Activated T-helper 17 cell treated with anti-CD3 and anti-CD28 coated beads, Interleukin-2, amount 50 U/mL, for 72 hours (primary cell): ENCODE measurements at places on chromosomes 2 and 18.

- ATAC-seq, result peak; percentile 65
Measured at GRCh38 chr18:80204142-80204541, 43.2 kb downstream of the PARD6G start.

DNA sequence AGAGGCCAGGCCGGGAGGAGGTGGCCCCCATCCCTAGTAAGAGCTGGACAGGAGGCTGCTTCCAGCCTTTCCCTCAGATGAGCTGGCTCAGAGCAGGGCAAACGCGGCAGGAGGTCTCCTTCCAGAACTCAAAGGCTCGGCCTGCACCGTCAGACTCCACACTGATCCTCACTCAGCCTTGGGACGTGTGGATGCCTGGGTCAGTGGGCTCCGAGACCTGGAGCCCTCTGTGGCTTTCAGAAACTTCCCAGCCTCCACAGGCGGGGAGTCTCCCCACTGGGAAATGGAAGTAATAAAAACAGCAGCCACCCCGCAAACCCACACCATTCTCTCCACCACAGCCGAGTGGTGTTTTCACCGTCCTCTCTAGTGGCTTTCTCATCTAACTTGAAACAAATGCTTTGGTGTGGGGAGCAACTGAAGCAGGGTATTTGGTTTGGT, 54.3 kb downstream of the INPP5D start:
- ATAC-seq, result peak; percentile 28

DNA sequence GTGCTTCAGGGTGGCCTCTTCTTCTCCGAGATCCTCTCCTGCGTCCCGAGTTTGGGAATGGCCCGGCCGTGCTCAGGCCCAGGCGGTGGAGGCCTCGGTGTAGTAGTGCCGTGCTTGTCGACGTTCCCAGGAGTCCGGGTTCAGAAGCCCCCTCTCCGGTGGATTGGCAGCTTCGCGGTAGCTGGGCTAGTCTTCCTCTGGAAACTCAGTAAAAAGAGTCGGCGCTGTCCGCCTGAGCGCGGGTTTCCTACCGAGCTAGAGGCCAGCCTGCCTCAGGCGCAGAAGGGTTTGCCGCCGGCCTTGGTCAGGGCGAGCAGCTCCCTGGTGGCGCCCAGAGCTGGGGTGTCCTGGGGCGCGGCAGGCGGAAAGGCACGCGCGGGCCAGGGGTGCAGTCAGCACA, 3.2 kb downstream of the RALBP1 start:
- no peak for ATAC-seq

DNA sequence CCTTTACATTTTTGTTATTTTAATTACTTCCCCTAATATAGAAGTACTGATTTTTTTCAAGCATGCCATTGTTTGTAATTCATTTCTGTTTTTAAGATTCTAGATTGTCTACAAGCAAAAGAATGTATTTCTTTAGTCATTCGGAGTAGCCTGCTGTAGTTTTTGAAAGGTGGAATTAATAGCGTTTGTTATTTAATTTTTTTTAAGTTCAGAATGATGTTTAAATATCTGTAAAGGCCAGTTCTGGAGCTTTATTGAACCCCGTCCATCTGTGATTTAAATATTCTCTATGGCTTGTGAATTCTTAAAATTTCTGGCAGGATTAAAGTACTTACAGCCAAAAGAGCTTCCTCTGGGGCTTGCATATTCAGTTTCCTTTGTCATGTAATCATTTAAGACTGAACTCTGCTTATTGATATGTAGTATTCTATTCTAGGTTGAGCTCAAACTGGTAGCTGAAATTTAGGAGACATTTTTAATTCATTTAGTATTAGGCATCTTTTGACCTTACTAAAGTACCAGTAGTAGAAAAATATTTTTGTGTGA, 5.2 kb downstream of the TGIF1 start:
- no peak for ATAC-seq

DNA sequence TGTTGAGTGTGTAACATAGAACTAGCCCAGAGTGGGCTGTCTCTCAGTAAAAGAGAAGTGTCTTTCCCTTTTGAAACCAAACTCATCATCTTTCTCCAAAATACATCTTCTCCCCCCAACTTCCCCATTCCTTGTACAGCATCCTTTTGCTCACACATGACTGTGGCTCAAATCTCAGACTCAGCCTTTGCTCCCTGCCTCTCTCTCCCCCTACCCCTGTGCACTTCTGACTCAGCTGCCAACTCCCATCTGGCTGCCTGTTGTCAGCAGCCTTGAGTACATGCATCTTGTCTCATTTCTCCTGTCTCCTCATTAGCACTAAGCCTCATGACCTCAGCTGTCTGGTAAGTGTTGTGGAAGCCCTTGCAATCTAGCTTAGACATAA, 18.1 kb upstream of the MGAT4A start:
- peak; percentile 84 for ATAC-seq

GRCh38 chr2:108215794-108216211, 24.0 kb upstream of the SULT1C3 start:
- ATAC-seq, result no peak

DNA sequence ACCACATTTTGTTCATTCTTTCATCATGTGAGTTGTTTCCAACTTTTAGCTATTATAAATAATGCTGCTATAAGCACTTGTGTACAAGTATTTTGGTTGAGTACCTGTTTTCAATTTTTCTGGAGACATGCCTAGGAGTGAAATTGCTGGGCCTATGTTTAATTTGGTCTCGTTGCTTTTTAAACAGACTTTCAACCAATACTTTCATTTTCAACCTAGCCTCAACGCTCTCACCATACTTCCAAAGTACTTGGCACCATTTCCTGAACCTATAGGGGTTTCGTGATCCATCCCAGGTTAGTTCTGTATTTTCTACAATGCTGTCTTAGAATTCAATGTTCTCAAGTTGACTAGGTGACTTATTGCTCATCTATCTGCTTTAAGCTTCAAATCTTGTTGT, 126.1 kb downstream of the SRBD1 start:
- no peak for ATAC-seq

GRCh38 chr2:215619989-215620388, 184.1 kb upstream of the FN1 start:
- no peak for ATAC-seq

DNA sequence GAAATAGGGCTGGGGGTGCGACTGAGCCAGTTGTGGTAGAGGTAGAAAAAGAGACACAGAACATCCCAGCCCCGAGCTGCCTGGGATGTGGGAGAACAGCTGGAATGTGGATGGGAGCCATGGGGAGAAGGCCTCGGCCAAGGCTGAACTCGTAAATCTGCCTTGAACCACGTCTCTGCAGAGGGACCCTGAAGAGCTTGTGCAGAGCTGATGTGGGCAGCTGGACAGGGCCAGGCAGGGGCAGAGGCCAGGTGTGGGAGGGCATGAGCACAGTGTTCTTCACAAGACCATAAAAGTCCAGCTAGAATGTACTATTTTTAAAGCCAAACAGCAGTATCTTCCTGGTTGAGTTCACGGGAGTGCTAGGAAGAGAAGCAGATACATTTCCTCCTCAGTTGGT, 5.7 kb downstream of the TCF23 start:
- no peak for ATAC-seq

DNA sequence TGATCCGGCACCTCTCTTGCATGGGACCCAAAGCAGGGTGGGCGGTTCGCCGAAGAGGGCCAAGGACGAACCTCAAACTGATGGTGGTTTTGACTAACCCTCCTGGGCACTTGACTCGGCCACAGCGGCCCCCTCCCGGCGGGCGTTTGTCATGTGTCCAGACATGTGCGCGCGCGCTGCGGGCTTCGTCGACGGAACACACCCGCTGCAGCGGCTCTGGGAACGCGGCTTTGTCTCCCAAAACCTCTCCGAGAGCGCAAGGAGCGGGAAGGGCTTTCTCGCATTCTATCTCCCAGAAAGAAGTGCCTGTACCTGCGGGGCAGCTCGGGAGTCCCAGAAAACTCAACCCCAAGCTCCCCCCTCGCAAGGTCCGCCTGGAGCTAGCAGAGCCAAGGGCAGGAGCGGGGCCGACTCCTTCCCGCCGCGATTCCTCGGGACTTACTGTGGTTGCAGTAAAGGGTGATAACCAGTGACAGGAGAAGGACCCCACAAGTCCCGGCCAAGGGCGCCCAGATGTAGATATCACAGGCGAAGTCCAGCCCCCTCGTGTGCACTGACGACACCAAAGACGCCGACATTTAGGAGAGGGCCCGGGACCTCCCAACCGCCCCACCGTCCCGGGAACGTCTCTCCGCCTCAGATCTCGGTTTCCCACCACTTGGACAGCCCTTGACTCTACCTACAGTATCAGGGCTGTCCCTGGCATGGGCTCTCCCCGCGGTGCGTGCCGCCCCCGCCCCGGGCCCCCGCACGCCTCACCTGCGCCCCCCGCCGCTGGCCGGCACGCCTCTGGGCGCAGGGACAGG, 1.6 kb downstream of the CD8A start:
- ATAC-seq, result no peak

GRCh38 chr2:161139098-161139987, 20.9 kb upstream of the TANK start:
- ATAC-seq, result peak; percentile 50

DNA sequence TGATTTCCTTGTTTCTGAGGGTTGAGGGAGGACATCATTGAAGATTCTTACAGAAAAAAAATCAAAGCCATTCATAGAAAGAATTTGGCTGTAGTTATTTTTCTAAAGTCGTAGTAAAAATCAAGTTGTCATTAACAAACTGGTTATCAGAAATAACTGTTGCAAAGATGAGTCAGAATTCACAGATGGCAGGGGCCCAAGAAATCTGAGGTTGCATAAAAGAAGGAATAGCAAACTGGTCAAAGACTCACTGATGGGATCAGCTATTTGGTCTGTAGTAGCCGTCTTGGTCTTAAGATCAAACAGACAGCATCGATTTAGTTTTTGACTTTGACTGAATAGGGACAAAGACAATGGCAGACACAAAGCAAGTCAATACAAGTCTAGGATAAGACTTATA, 334.3 kb downstream of the FIGN start:
- no peak for ATAC-seq

DNA sequence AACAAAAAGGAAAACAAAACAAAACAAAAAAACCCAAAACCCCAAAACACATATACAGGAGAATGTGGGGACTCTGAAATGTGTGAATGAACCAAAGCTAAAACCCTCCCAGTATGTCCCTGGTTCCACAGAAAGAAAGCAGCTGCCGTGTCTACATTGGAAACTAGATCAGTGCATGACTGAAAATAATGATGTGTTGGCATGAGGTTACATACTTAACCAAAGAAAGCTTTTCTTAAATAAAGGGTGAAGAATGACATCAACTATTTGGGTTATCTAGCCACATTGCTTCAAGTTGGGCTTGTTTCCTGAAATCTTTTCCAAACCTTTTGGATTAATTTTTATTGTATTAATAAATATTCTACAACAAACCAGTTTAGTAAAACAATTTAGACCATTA, 91.9 kb upstream of the FN1 start:
- ATAC-seq, result no peak

- no peak for ATAC-seq
Measured at GRCh38 chr2:205054789-205055188, 509.5 kb downstream of the PARD3B start.

- ATAC-seq, result no peak
Measured at GRCh38 chr2:190961918-190962487, 52.0 kb downstream of the STAT1 start.

- no peak for ATAC-seq
Measured at GRCh38 chr2:238598802-238599530, 172.2 kb downstream of the ASB1 start.

- no peak for ATAC-seq
Measured at GRCh38 chr18:8721094-8721669, 15.8 kb downstream of the MTCL1 start.

GRCh38 chr18:32048507-32049091, 30.0 kb downstream of the RNF125 start:
- ATAC-seq, result peak; percentile 70

DNA sequence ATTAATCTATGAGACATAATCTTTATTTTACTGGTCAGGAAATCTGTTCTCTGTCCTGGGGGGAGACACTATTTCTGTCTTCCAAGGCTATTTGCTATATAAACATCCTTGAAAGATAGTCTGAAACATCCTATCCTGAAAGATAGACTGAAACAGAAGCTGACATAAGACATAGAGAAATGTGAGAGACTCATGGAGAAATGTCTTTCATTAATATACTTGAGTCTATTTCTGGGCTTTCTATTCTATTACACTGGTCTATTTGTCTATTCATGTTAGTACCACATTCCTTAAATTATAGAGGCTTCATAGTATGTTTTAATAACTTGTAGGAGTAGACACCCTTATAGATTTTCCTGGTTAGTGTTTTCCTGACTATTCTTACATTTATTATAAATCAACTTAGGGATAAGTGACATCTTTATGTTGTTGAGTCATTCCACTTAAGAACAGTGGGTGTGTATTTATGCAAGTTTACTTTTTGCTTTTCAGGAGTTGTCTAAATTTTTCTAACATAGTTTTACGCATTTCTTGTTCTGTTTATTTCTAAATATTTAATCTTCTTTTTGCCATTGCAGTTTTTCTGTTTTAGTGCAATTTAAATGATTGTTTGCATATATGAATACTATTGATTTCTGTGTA, 244.9 kb upstream of the ZSWIM2 start:
- no peak for ATAC-seq

DNA sequence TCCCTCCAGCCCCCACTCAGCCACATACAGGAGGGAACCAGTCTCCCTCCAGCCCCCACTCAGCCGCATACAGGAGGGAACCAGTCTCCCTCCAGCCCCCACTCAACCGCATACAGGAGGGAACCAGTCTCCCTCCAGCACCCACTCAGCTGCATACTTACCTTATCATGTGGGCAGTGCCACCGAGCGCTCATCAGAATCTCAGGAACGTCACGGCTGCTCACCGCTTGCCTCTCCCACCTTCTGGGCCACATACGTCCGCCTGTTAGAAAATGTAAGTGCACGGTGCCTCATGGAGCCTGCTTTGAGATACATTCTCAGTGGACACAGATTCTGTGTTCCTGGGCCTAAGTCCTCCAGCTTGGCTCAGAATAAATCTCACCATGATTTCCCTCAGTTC, 124.8 kb downstream of the PXDN start:
- no peak for ATAC-seq

- ATAC-seq, result no peak
Measured at GRCh38 chr2:26969077-26969844, 1.2 kb upstream of the MAPRE3 start.

DNA sequence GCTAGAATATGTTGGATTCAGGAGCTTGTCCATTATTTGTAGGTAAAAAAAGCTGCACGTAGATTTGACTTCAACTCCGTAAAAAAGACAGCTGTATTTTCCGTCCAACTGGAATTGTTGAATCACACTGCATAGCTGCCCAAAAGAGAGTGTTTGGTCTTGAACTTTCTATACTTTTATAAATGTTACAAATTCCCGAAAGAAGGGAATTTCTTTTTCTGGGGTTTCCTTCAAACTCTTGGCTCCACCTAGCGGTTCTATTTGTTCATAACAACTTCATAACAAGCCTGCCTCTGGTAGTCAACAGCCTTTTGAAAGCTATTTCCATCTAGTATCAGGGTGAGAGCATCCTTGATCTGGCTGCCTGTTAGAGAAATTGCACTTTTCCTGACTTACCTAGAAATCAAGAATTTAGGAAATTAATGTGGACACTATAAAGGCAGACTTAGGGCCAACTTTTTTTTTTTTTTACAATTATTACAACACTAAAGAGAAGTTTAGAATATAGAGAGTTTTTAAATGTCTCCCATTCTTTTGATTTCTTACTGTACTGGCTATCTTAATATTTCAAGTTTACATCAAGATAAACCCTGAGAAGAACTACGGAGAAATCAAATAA, 48.1 kb downstream of the TMEM185B start:
- no peak for ATAC-seq

- no peak for ATAC-seq
Measured at GRCh38 chr2:233546101-233546500, 20.5 kb downstream of the USP40 start.

- no peak for ATAC-seq
Measured at GRCh38 chr2:65017335-65017734, 28.1 kb downstream of the SLC1A4 start.

- ATAC-seq, result no peak
Measured at GRCh38 chr2:27271631-27272340, 3.4 kb upstream of the DNAJC5G start.

- no peak for ATAC-seq
Measured at GRCh38 chr2:71671203-71671854, 218.0 kb downstream of the DYSF start.
